Activated B cell treated with CpG ODN at 0.5 μM for 24 hours (primary cell): ENCODE measurements at places on chromosomes 6 and 20.
A peak's percentile ranks its signal among the peaks of the same experiment; 100 is the strongest.

DNA sequence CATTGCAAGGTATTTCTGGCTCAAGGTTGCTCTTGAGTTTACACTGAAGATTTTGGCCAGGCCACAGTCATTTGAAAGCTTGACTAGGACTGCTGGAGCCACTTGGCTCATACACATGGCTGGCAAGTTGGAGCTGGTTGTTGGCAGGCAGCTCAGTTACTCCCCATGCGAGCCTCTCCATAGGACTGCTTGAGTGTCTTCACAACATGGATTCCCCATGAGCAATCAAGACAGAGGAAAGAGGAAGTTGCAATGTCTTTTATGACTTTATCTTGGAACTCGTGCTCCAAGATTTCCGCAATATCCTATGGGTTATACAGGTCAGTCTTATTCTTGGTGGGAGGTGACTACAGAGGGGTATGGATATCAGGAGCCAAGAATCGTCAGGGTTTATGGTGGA, 1.4 kb upstream of the MANBAL start:
- no peak for DNase-seq

GRCh38 chr6:63261820-63262219, 50.6 kb downstream of the FKBP1C start:
- no peak for DNase-seq

DNA sequence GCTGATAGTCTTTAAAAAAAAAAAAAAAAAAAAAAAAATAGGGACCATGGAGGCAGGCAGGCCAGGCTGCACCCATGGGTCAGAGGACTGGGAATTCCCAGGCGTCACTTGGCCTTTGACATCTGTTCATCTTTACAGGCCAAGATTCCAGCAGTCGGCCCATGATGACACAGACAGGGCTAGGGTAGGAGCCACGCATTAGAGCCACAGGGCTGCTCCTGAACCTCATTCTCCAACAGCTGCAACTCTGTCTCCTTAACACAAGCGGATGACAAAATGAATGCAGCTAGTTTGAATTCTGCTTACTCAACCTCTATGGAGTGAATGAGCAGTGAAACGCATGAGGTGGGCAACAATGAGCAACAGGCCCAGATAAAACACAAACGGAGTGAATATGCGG, 126.4 kb downstream of the LY86 start:
- no peak for DNase-seq

GRCh38 chr20:47748069-47748468, 37.2 kb downstream of the SULF2 start:
- no peak for DNase-seq

- DNase-seq = no peak
Observed at GRCh38 chr20:50242863-50243609, 52.4 kb downstream of the CEBPB start.

DNA sequence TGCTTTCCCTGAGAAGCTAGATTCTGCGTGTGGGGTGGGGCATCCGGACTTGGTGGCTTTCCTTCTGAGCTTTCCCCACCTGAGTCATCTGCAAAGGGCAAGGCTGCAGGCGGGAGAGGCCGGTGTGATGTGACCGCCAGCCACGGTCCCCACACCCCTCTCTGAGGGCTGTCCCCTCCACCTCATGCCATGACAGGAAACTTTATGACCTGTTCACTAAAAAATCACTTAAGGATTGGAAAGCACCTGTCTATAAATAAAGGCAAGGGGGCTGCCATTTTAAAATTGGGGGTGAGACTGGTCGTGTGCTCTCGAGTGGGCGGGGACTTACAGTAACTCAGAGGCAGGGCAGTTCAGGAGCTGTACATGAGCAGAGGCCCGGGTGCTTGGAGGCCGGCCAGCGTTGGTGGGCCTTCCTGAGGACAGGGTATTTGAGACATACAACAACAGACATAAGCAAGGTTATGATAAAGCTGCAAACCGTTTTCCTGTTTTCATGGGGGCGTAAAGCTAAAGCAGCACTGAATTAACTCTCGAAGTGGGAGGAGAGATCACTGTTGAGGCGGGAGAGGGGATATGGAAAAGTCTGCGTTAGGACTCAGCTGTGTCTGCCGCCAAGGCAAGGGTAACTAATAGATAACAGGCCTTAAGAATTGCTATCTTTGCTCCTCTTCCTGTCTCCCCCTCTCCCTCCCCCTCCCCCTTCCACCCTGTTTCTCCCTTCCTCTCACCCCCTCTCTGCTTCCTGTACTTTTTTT, 16.1 kb upstream of the SERPINB1 start:
- peak; percentile 66 for DNase-seq

DNA sequence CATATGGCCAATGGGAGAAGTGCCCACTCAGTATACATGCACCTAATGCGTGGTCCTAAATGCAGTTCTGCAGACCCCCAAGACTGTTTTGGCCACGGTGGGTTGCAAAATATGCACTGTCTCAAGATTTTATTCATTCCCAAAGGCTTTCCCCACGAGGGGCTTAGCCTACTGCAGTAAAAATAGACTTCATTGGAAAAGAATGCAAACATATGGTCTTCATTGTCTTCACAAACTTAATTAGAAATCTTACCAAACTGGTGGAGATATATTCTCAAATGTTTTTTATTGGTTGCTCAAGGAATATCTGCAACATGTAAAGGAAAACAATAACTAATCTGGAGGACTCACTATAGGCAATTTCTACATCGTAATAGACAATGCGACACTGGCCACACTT, 31.6 kb upstream of the PRL start:
- no peak for DNase-seq

DNA sequence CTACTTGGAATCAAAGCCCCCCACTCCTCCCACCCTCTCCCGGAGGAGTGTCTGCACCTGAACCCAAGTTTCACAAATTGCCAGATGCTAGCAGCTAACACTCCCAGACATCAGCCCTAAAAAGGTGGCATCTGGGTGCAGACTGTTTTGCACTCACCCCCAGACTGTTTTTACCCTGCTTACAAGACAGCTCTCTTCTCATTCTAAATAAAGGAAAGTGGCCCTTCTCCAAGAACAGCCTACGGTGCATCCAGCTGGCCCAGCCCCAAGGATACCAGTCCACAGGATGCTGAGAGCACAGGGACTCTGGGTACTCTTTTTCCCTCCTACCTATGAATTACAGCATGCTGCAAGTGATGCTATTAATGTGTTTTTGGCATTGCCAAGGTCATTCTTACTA, 842.0 kb upstream of the FLRT3 start:
- DNase-seq = no peak

- DNase-seq = no peak
Observed at GRCh38 chr20:5315807-5316187, 957 bp downstream of the PROKR2 start.

DNA sequence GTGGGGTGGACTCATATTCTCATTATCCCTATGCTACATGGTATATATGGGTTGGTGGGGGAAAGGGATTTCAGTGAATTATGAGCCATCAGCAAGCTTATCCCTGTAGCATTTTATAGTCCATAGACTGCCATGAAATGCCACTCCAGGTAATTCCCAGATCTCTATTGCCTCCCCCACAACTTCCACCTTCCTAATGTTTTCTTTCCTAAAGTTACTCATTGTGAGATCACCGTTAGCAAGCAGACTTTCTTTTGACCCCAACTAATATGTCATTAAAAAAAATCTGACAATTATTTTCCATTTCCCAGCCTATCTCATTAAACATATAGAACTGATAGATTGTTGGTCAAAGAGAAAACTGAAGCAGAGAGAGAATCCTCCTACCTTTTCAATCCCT, 40.7 kb upstream of the TBX18 start:
- DNase-seq = no peak

- no peak for DNase-seq
Observed at GRCh38 chr6:36241728-36242127, 28.1 kb upstream of the PNPLA1 start.

- DNase-seq = no peak
Observed at GRCh38 chr6:137661601-137662000, 167.4 kb upstream of the OLIG3 start.

- peak; percentile 51 for DNase-seq
Observed at GRCh38 chr20:38842558-38842981, 37.1 kb downstream of the PPP1R16B start.

DNA sequence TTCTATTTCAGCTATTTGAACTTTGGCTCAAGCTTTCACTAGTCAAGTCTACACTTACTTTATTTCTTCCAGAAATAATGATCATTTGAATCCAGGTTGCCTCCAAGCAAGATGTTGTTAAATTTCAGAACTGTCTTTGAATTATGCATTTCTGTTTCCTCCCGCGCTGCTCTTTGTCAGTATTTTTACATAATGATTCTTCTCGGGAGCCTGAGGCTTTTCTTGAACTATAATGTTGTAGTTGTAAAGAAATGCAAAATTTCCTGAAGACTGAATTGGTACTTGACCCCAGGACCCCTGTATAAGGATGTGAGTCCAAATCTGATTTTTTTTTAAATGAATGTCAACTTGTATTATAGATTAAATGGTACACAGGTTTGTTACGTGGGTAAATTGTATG, 80.4 kb downstream of the ARMC2 start:
- DNase-seq = no peak
